ENCODE measurements at places on chromosomes 5 and 9.

DNA sequence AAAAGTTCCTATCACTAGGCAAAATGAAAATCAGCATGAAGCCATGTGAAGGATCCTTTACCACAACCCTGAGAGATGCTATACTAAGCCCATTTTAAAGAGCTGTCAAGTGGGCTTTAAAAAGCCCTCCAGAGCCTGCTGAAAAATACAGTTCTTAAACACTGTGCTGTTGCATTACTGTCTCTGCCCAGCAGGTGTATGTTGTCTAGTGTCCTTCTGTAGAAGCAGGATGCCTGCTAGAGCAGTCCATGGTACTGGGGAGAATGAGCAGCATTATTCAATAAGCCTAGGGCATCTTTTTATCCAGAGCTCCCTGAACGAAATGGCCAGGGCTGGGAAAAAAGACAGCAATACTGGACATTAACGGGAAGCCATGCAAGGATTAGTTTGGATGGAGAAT, 126.2 kb upstream of the PLCXD3 start:
- no peak for DNase-seq

GRCh38 chr5:9919306-9920030, 289.3 kb upstream of the TAS2R1 start:
- no peak for DNase-seq

DNA sequence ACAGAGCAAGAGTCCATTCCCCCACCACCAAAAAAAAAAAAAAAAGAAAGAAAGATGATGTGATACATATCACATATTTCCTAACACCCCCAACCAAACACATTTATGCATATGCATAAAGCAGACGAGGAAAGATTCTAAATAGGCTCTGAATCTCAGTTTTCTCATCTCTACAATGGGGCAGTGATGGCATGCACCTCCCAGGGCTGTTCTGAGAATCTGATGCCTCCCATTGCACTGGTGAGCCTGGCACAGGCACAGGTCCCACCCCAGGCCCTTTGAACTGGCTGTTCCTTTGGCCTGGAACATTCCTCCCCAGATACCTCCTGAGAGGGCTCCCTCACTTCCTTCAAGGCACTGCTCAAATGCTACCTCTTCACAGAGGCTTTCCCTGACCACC, 116.5 kb downstream of the C9orf50 start:
- DNase-seq = no peak

- DNase-seq = no peak
Observed at GRCh38 chr5:95838001-95838520, 15.5 kb upstream of the GLRX start.

- no peak for DNase-seq
Observed at GRCh38 chr9:133733796-133734533, 4.2 kb downstream of the SARDH start.

- no peak for DNase-seq
Observed at GRCh38 chr5:169048181-169049125, 252.5 kb downstream of the SLIT3 start.

Data from esophagus squamous epithelium (tissue), 5 donors.